ENCODE measurements at places on chromosomes 4 and X.

GRCh38 chr4:3079694-3080123 lies 5.2 kb downstream of the HTT start:
- no peak for DNase-seq

DNA sequence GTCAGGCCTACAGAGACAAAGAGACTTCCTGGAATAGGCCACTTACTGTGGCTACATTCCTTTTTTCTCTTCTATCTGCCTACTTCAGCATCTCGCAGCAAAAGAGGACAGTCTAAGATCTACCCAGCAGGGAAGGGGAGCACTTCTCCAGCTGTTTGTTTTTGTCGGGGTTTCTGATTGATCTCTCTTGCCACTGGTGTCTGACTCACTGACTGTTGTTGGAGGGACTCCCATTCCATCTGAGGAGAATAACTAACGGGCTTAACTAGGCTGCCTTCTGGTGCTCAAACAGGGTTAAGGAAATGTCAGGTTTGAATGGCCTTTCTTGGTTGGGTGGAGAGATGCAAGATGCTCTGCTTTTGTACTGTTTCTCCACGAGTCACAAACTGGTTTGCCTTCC lies 100.2 kb upstream of the TMEM164 start:
- DNase-seq, result no peak

GRCh38 chr4:13990596-13991589 lies 363.4 kb upstream of the BOD1L1 start:
- no peak for DNase-seq

DNA sequence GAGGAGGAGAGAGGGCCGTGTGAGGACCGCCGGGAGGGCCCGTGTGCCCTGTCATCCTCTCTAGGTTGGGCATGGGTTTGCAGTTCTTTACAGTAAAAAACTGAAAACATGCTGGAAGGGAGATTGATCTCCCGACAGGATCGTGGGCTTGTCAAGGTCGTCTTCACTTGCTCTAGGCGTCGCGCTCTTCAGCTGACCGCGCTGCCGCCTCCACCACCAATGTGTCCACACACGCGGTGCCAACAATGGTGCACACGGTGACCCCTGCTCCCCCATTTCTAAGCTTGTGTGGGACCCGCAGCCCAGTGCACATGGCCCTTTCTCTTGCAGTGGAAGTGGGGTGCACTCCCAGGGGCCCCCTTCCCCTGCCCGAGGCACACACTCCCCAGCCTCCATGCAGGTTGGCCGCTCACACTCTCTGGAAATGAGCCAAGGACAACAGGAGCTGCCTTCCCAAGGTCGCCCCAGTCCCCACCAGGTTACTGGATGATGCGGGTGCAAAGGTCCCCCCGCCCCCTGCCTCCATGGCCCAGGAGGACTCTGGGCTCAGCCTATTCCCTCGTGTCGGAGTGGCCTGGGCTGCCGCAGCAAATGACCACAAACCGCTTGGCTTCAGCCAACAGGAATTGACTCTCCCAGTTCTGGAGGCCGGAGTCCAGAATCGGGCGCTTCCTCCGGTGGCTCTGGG lies 1.7 kb upstream of the ZFP92 start:
- DNase-seq, result no peak

DNA sequence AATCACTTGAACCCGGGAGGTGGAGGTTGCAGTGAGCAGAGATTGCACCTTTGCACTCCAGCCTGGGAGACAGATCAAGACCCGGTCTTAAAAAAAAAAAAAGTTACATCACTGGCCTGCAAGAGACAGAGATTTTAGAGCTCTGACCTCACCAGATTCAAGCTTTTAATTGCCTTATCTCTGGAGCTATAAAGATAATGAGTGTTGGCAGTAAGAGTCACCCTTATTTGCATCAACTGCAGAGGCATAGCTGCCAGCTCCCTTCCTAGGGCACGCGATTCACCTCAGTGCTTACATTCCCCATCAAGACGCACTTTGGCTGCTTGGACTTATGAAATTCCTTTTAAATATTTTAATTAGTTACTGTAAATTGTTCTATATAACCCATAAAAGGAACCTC lies 12.5 kb upstream of the SPATA4 start:
- no peak for DNase-seq

- no peak for DNase-seq
Measured at GRCh38 chr4:110837896-110838450, 215.1 kb upstream of the PITX2 start.

Measured in CD4-positive, alpha-beta T cell treated with Interleukin-4 for 4 hours (primary cell).